Sciatic nerve (tissue), 2 donors: ENCODE measurements at places on chromosomes 3 and 15. TPM values are rescaled to one million over a fixed set of nuclear protein-coding genes. Genes with fewer than 3 reads are reported as not detected.

UBP1 gene
- 46.3 TPM for total RNA-seq

DNA sequence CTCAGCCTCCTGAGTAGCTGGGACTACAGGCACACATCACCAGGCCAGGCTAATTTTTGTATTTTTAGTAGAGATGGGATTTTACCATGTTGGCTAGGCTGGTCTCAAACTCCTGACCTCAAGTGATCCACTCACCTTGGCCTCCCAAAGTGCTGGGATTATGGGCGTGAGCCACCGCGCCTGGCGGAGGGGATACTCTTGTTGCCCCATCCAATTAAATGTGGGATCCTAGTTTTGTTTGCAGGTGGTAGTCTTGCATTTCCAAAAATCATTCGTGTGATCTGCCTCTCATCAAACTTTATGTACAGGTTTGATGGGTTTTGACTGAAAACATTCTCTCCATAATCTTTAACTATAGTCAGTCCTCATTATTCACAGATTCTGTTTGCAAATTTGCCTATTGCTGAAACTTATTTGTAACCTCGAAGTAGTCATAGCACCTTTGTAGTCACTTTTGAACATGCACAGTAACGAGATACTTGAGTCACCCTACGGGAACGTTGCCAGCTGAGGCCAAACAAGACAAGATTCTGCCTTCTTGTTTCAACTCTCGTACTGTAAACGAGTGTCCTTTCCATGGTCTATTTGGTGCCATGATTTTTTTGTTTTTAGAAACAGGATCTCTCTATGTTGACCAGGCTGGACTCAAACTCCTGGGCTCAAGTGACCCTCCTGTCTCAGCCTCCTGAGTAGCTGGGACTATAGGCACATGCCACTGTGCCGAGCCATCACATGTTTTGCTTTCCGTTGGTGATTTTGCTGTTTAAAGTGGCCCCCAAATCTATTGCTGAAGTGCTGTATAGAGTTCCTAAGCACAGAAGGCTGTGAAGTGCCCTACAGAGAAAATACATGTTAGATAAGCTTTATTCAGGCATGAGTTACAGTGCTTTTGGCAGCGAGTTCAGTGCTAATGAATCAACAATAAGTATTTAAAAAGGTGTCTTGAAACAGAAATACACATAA lies 8.1 kb upstream of the MAPK6 start:
- no peak for DNase-seq

DNA sequence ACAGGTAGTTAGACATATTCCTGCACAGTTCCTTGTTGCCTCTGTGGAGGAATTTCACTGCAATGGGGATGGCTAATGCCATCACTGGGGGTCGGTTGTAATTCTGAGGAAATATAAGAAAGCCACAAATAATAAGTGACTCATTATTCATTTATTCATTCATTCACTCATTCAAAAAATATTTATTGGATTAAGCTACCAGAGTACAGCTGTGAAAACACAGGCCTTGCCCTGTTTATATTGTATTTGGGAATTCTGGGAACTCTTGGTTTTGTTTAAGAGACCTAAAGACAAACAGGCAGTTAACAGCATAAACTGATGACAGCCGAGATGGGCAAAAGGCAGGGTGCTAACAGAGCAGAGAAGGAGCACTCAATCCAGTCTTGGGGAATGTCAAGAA lies 23.6 kb downstream of the PTX3 start:
- no peak for DNase-seq

ADGRG7 gene
- not detected for total RNA-seq

DNA sequence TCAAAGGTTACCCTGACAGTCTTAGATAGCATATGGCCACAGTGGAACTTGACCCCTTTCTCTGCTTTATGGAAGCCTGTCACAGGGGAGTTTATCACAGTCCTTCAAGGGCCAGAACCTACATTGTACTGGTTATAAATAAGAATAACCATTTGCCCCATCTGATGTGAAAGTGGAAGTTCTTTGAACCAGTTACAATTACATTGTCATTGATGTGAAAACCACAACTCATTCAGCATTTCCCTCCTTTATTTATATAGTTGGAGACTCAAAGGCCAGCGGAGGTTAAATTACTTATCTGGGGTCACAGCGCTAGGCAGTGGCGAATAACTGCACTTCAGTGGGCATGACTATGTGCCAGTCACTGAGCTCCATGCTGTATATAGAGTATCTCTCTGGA lies 60.5 kb upstream of the TBC1D5 start:
- DNase-seq = no peak

DNA sequence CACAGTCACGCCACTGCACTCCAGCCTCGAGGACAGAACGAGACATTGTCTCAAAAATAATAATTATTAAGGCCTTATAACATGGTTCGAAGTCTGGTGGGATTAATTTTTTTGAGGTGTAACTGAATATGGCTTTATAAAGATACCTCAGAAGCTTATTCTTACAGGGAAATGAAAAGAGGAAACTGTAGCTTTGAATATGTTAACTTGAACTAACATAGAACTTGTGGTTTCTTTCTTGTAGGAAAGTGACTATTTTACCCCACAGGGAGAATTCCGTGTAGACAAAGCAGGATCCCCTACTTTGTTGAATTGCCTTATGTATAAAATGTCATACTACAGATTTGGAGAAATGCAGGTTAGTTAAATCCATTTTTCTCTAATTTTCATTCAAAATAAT lies 96.3 kb downstream of the STT3B start:
- no peak for DNase-seq

PCLAF gene
- not detected for total RNA-seq

GRCh38 chr3:66149269-66149668 lies 71.5 kb upstream of the SLC25A26 start:
- no peak for DNase-seq

GRCh38 chr3:112333381-112334317 lies 693 bp downstream of the CD200 start:
- no peak for DNase-seq

CHAC1 gene
- 0.58 TPM for total RNA-seq

- DNase-seq = no peak
Observed at GRCh38 chr3:167733961-167734497, 663 bp downstream of the PDCD10 start.

DNA sequence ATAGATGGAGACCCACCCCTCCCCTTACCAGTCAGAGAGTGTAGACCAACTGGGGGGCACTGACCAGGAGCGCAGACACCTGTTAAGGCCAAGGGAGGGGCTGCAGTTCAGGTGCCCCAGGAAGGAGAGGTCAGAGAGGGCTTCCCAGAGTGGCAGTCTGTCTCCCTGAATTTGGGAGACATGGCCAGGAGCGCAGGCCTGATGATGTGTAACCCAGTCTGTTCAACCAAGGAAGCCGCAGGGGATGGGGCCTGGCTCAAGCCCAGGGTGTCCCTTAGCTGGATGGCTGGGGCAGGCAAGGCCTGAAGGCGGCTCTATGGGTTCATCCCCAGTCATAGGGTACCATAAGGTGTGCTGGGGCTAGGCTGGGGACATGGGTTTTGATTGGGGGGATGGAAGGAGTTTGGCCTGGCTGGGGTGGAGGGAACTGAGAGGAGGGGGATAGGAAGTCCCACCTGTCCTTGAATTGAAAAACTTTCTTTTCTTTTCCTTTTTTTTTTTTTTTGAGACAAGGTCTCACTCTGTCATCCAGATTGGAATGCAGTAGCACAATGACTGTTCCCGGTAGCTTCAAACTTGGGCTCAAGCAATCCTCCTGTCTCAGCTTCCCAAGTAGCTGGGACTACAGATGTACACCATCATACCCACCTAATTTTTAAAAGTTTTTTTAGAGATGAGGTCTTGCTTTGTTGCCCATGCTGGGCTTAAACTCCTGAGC lies 75.7 kb downstream of the SMAD6 start:
- DNase-seq = no peak

GOLGA6A gene
- total RNA-seq = 0.98 TPM

GRCh38 chr3:97895216-97895615 lies 73.4 kb downstream of the CRYBG3 start:
- no peak for DNase-seq

GRCh38 chr15:70414626-70415025 lies 316.9 kb upstream of the TLE3 start:
- no peak for DNase-seq
